AG09319 (cell line): ENCODE measurements at places on chromosomes 5 and 9.

DNA sequence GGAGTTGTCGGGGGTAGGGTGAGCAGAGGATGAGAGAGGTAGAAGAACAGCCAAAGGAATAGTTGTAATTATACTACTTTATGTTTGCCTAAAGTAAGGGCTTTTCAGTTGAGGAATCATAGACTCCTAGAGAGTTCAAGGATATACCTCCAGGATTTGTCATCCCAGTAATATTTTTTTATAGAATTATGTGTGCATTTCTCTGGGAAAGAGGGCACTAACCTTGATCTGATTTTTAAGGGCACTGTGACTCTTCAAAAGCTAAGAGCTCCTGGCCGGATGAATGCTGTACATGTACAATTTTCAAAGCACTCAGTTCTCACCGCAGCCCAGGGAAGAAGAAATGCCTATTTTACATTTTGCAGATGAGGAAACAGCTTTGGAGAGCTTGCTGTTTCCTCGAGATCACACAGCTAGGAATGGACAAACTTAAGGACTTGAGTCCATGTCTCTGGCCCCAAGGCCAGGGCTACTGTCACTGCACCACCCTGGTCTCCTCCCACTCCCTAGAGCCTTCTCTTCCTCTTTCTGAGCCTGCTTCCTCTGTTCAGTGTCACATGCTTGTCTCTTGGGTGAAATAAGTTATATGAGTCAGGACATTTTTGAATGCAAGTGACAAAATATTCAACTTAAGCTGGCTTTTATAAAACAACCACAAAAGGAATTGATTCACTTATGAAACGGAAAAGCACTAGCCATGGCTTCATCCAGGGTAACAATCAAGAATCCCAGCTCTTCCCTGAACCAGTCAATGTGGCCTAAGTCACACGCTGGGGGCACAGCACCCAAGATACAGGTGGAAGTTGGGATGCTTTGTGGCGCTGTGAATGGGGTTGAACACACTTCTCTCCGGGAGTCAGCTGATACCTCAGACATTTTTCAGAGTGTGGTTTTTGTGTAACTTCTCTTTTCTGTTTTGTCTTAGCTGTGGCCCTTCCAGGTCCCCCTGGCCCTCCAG lies 45.7 kb upstream of the TGFBR1 start:
- DNase-seq = no peak

DNA sequence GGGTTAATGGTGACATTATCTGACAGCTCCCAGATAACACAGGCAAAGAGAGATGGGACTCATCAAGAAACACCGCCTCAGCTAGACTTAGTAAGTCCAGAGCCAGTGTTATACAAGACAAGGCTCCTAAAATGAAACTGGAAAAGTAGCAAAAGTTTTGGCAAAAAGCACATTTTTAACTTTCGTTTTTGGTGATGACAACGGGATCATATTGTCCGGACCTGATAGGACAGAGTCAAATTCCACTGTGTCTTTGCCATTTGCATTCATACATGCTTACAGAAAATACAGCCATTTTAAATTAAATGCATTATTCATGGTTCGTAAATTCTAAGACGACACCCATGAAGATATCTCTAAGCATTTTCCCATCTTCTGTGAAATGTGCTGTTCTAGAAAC lies 152.1 kb downstream of the CRB2 start:
- no peak for DNase-seq

DNA sequence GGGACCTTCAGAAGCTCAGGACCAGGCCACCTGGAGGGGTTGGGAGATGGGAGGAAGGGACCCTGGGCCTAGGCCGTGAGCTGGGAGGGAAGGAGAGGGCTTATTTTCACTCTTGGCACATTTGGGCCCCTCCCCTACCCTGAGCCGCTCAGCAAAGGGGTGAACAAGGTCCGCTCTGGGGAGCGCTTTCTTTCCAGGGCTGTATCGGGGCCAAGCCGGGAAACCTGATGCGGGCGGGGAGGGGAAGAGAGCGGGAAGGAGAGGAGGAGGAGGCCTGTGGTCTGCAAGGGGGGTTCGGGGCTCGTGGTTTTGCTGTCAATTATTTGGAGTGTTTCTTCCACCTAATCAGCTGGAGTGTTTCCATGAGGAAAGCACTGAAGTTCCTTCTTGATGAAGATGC lies 62.7 kb upstream of the RXRA start:
- no peak for DNase-seq

DNA sequence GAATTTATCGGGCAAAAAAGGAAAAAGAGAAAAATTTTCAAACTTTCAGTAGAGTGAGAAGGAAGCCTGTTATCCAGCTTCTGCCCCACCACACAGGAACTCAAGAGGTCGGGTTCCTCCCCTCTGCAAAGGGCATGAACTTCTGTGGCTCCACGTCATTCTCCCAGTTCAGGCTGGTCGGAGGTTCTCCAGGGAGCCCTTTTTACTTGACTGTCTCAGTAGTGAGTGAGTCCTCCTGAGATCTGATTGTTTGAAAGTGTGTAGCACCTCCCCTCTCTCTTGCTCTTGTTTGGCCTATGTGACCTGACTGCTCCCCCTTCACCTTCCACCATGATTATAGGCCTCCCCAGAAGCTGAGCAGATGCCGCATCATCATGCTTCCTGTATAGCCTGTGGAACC lies 9.7 kb downstream of the SPINK1 start:
- no peak for DNase-seq

DNA sequence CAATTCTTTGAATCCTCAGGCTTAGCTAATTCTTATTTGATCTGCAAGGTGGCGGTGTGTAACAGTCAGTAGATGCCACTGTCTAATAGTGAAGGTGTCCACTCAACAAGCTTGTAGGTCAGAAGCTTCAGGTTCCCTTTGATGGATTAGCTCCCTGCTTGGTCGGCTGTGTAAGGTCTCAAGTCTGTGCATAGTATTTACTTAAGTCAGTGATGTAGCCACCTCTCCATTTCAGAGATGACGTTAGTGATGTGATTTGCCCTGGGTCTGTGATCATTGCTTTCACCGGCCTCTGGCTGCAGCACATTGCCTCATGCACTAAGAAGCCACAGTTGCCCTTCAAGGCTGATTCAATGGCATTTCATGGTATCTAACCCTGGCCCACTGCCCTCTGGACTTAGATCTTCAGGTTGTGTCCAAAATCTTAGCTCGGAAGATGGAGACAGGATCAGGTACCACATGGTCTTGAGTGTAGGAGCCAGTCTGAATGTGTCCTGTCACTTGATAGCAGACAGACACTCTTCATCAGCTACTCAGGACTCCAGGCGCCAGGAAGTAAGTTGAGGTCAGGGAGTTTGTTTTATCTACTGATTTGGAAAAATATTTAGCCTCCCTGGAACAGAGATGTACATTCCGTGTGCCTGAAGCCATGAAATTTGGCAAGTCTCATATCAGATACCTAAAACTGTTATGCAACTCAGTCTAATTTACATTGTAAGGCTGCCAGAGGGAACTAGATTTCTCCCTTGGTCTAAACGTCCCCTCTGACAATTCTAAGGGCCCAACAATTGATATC lies 42.9 kb downstream of the SUB1 start:
- DNase-seq = no peak

DNA sequence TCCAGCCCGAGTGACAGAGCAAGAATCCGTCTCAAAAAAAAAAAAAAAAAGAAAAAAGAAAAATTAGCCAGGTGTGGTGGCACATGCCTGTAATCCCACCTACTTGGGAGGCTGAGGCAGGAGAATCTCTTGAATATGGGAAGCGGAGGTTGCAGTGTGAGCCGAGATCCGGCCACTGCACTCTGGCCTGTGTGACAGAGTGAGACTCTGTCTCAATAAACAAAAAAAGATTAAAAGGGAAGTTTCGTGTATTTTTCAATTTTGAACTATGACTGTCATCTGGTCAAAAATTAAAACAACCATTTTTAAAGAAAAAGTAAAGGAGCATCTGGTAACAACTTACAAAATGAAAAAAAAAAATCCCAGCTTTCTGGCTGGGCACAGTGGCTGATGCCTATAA lies 36.3 kb upstream of the PLIN2 start:
- no peak for DNase-seq

DNA sequence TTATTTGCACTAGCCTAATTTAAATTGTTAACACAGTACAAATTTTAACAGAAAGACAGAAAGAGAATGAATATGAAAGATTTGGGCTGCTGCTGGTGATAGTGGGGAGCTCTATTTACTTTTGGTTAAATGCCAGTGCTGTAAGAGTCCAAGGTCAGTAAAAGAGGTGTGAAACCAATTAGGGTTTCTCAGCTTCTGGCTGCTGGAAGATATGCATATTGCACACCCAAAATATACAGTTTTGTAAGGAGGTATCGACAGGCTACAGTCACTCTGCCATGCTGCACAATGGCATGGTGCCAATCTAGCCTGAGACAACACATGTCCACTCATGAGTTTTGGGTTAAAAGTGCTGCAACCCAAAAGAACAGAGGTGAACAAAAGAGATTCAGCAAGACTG lies 79.3 kb downstream of the PPP2R2B start:
- no peak for DNase-seq

DNA sequence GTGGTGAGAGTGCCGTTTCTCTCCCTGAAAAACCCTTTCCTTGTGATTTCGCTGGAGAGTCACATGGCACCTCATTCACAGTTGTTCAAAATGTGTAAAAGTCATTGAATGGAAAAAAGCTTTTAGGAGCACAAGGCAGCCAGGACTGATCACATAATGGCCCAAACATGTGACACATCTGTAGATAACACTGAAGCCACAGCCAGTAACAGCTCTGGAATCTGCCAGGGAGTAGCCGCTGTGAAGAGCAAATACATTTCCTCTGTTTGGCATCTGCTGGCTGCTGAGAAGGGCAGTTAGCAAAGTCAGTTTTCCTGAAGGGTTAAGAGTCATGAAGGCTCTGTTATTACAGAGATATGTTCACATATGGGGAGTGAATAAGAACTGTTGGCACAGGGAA lies 271.8 kb downstream of the NNT start:
- no peak for DNase-seq

DNA sequence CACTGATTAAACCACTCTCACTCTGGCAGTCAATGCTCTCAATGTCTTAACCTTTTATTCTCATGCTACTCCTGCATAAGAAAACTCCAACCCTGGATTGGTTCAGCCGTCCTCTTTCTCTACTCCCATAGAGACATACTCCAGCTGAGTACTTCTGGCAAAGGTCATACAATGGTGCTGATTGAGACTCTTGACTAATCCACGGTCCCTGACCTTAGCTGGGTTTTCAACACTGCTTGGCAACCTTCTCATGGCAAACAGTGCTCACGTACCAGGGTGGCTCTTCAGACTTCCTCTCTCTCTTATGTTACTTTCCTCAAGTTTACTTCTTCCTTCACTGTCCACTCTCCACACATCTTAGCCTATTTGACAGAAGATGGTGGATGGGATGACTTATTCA lies 347.6 kb downstream of the RAB3C start:
- DNase-seq = no peak

GRCh38 chr5:71882826-71883741 lies 164.0 kb downstream of the CARTPT start:
- peak; percentile 28 for DNase-seq

DNA sequence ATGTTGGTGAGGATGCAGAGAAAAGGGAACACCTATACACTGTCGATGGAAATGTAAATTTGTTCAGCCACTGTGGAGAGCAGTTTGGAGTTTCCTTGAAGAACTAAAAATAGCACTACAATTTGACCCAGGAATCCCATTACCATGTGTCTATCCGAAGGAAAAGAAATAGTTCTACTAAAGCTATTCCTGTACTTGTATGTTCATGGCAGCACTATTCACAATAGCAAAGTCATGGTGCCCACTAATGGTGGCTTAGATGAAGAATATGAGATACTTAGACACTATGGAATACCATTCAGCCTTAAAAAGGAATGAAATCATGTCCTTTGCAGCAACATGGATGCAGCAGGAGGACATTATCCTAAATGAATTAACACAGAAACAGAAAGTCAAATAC lies 50.2 kb upstream of the CAST start:
- DNase-seq = no peak

GRCh38 chr9:35105126-35105525 lies 2.2 kb upstream of the STOML2 start:
- DNase-seq = no peak

DNA sequence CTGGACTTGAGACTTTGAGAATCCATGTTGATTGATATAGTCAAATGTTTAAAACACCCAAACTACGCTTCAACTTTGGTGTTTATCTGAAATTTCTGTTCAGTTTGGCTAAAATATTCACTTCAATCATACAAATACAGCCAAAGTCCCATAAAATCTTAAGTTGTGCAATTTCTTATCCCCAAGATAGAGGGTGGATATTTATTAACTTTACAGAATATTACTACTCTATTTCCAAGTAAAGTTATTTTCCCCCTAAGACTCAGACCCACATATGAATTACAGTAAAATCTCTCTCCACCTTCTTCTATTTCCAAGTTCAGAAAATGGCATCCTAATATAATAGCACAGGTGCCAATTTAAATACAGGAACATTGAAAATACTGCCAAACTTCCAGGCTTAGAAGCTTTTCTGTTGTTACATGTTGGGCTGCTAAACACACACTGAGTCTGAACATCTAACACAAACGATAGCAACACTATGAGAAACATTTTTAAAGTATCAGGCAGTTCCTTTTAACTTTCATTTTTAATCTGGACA lies 290.3 kb downstream of the EBF1 start:
- DNase-seq = no peak

DNA sequence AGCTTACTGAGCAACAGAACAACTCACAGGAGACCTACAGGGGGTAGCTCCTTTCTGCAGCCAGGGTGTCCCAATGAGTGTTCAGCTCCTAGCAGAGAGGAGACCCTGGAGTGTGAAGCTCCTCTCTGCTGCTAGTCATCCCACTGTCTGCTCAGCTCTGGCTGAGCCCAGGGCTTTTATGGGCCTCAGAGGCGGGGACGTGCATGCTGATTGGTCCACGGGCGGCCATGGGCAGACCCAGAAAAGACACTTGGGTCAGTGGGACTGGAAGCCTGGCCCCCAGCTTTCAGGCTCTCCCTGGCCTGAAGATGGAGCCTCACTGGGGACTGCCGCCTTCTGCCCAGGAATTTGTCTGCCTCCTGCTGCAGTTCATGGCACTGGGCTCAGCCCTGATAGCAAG lies 40.6 kb downstream of the TSPAN17 start:
- DNase-seq = no peak

DNA sequence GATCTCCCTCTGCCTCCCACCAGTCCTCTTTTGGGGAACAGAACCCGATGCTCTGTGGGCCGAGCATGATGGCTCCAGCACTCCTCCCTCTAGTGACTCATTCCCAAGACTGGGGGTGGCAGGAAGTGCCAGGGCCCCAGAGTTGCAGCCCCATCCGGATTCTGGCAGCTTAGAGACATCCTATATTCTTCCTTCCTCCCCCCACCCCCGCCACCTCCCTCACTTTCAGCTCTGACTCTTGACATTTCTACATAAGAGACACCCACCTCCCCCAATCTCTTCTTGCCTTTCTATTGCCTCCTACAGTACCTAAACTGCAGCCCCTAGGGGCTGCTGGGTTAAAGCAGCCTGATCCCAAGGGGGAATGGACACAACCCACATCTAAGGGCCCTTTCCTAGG lies 47.1 kb upstream of the MATR3 start:
- DNase-seq = no peak

GRCh38 chr5:84374568-84374967 lies 10.1 kb downstream of the EDIL3 start:
- no peak for DNase-seq

- no peak for DNase-seq
Observed at GRCh38 chr5:83443534-83443933, 28.0 kb upstream of the VCAN start.

GRCh38 chr9:137493364-137494103 lies 34.4 kb upstream of the NSMF start:
- DNase-seq = no peak
